ENCODE measurements at places on chromosomes 16 and 17.
A peak's percentile ranks its signal among the peaks of the same experiment; 100 is the strongest.

DNA sequence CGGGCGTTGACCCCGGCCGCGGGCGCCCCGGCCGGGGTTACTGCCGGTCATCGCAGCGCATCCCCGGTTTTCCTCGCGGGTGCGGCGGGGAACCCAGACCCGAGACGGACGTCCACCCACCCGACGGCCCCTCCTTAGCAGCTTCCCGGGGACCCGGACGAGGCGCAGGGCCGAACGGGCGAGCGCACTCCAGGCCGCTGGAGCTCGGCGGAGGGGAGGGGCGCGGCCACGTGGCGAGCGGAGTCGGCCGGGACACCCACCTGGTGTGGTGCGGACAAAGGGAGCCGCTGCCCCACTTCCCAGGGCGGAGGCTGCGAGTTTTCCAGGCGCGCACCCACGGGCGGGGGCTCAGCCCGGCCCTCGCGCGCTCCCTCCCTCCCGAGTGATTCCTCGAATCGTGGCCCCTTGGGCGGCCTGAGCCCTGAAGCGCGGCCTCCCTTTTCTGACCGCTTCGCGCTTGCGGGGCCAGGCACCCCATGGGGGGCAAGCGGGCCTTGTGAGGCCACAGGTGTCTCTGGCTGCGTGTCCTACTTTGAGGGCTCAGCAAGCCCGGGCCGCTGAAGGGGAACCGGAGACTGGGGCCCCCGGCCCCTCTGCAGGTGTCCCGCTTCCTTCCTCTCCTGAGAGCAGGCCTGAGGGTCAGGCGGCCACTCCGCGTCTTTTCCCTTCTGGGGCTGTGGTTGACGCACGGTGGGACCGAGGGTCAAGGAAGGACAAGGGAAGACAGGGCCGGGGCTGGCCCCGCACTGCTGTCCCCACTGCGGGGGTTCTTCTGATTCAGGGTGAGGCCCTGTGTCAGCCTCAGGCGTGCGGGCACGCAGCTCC is 1.1 kb upstream of the FASN start:
- DNase-seq: no peak

DNA sequence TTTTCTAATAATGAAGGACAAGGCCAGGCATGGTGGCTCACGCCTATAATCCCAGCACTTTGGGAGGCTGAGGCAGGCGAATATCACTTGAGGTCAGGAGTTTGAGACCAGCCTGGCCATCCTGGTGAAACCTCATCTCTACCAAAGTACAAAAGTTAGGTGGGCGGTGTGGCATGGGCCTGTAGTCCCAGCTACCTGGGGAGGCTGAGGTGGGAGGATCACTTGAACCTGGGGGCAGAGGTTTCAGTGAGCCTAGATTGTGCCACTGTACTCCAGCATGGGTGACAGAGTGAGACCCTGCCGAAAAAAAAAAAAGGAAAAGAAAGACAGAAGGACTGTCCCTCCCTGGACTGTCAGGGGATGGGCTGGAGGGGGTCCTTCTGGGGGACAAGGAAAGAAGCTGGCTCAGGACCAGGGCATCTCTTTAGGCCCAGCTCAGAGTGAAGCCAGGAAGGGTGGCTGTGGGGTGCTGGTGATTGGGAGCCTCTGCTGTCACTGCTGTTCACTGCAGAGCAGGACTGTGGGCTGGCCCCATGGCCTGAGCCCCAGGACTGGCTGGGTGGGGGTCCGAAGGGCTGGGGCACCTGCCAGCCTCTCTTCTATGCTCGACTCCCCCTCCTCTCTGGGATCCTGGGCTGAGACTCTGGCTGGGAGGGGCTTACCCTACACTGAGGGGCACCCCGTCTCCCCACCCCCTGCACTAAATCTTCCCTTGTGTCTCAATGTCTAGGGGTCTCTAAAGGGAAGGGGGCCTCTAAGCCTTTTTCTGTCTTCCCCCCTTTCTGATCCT is 909 bp upstream of the ARHGAP23 start:
- no peak for DNase-seq

- DNase-seq: no peak
Observed at GRCh38 chr17:16937431-16937830, 34.5 kb downstream of the TNFRSF13B start.

- DNase-seq: peak; percentile 70
Observed at GRCh38 chr17:60554377-60554788, 28.3 kb upstream of the APPBP2 start.

GRCh38 chr17:1997927-1998742 is 27.0 kb downstream of the RTN4RL1 start:
- no peak for DNase-seq

DNA sequence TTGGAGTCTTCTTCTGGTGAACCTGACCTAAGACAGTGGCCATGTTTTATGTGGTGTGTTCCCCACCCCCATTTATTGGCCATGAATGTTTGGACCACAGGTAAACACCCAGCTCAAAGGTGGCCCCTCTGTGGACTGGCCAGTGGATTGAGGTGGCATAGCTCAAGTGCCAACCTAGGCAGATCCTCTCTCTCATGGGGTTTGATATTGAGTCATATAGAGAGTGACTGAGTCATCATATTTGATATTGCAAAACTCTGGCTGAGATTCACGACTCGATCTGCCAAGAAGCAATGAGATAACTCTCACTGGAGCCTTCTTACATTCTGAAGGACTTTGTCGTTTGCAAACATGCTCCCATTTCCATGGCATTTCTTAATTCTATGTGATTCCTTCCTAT is 10.5 kb upstream of the TEKT3 start:
- DNase-seq: peak; percentile 53

GRCh38 chr17:74807925-74808324 is 31.8 kb upstream of the NAT9 start:
- no peak for DNase-seq

DNA sequence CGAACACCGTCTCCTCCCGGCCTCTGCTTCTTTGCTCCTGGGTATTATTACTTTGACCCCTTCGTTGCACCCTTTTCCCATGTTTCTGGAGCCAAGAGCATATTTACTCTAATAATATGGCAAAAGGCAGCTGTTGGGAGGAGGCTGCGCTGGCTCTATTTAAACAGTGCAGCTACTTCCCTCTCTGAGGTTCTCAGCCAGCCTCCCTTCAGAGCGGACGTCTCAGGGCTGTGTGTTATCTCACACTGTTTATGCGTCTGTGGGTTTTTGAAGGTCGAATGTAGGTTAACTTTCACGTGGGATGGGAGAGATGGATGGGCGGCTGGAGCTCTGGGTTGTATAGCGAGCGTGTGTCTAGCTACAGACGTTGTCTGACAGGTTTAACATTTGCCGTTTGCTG is 45.3 kb downstream of the COX4I1 start:
- no peak for DNase-seq

GRCh38 chr17:77087650-77088454 is 52.9 kb upstream of the SEC14L1 start:
- no peak for DNase-seq

DNA sequence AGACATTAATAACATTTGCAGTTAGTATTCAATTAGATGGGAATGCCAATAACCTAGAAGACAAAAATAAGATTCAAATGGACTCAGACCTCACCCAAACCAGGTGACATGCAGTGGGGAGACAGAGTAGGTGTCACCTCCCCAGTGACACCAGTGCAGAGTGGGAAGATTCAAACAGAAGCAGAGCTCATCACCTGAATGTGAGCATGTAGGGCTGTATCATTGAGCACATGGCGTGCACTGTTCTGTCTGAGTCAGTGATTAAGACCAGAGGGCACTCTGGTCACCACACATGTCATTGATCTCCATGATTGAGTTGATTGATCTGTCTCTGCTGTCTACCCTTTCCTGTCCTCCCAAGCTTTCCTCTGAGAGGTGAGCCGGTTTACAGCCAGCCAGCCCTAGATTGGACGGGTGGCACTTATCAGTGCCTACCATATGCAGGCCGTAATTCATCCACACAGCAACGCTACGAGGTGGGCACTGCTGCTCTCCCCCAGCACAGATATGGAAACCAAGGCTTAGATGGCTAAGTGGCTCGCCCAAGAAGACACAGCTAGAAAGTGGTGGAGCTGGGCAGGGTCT is 34.0 kb downstream of the RHBDL3 start:
- DNase-seq: no peak

GRCh38 chr17:63041251-63041650 is 75.2 kb downstream of the TANC2 start:
- DNase-seq: no peak

DNA sequence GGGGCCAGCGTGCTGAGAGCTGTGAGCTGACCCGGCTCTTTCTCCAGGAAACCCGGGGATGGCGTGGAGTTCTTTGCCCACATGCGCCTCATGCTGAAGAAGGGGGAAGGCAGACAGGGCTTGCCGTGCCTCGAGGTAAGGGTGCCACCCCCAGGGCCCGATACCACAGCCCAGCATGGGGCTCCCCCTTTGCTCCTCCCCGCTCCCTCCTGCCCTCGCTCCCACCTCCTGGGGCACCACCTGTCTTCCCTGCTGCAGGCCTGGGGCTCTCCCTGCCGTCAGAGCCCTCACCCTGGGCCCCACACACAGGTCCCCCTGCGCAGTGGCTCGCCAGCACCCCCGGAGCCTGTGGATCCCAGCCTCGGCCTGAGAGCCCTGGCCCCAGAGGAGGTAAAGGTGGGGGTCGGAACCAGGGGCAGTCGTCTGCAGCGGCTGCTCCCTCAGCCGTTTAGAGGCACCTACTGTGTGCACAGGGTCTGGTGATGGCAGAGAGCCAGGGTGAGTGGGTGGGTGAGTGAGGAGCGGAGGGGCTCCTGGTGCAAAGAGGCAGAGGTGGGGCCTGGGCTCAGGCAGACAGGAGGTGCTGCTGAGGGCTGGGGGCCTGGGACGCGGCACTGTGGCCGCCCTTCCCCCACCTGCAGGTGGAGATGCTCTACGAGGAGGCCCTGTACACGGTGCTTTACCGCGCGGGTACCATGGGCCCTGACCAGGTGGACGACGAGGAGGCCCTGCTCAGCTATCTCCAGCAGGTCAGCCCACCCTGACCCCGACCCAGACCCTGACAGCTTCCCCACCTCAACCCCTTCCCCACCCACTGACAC is 5.6 kb downstream of the BAIAP3 start:
- DNase-seq: no peak

GRCh38 chr17:41925991-41926590 is 4.3 kb upstream of the ODAD4 start:
- DNase-seq: no peak

DNA sequence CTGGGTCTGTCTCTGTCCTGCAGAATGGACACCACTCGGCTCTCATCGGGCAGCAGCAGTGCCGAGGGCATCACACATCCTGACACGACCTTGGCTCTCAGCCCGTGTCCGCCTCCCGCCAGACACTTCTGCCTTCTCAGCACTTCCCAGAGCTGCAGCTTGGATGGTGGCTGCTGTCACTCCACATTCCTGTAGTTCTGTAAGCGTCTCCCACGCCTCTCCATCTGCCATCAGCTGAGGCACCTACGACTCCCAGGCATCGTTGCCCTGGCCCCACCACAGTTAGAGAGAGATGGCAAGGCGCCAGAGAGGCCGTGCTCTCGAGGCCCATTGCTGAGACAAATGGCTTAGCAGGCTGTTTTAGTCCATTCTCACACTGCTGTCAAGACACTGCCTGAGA is 195.9 kb upstream of the CHMP6 start:
- DNase-seq: no peak

- DNase-seq: no peak
Observed at GRCh38 chr16:50708373-50709060, 15.1 kb downstream of the NOD2 start.

DNA sequence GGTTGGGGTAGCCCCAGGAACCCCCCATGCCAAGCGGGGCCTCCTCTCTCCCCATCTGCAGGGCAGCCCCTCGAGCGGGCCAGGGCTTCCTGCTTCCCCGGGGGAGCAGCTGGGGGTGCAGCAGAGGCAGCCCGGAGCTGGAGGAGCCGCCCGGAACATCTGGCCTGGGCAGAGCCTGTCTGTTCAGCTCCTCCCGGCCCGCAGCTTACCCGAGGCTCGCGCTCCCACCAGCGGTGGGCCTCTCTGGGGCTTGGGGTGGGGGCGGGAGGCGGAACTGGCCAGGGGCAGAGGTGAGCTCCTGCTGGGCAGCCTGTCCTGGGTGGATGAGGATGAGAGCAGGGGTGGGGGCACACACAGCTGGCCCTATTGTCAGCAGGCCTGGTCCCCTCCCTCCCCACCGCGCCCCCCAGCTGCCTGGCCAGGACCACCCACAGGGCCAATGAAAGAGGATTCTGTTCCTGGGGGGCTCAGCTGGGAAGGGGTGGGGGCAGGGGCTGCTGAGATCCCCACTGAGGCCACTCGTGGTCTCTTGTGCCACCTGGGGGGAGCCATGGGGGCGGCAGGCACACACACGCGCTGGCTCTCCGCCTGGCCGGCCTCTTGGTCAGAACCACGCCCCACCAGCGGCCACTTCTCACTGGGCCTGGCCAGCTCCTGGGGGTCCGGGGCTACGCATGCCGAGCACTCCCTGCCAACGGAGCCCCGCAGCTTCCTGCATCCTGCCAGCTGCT is 34.7 kb downstream of the BAHCC1 start:
- DNase-seq: no peak

GRCh38 chr17:55413825-55414489 is 7.7 kb downstream of the MMD start:
- DNase-seq: no peak

DNA sequence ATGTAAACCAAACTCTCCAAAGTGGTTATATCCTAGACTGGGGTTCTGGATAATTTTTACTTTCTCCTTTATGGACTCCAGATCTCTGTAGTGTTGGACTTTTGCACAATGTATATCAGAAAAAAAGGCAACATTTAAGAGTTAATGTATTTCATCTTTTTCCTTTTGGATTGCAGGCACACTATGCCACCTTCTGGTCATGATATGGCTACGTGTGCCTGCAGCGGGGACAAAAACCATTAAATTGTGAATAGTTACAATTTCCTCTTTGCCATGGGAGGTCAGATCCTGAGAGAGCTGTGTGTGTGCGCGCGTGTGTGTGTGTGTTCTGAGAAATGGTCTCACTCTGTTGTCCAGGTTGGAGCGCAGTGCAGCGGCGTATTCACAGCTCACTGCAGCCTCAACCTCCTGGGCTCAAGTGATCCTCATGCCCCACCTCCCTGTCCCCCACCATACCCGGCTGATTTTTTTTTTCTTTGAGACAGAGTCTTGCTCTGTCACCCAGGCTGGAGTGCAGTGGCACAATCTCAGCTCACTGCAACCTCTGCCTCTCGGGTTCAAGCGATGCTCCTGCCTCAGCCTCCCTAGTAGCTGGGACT is 4.3 kb upstream of the SGF29 start:
- no peak for DNase-seq

DNA sequence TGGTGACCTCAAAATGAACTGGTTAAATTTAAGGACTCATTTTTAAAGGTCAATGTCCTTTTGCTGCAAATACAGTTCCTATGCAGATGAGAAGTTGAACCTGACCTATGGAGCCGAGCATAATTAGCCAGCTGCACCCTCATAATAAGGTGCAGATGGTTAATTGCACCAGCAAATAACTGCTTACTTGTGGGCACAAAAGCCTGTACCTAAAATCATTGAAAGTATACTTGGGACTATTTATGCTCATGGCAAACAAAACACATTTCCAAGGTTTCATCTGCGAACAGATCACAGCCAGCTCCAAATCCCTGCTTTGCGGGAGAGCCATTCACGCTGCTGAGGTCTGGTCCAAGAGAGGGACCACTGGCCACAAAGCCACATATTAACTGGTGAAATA is 13.0 kb downstream of the HYDIN start:
- DNase-seq: no peak

Measured in fibroblast of skin of left biceps (primary cell).